ENCODE measurements at places on chromosomes 6 and 20. TPM values are rescaled to one million over a fixed set of nuclear protein-coding genes. Genes with fewer than 3 reads are reported as not detected.

- DNase-seq = no peak
Observed at GRCh38 chr6:137423451-137424168, 70.6 kb downstream of the OLIG3 start.

RIPOR2 gene
- polyA plus RNA-seq = 3.3 TPM

CRISP3 gene
- not detected for polyA plus RNA-seq

DNA sequence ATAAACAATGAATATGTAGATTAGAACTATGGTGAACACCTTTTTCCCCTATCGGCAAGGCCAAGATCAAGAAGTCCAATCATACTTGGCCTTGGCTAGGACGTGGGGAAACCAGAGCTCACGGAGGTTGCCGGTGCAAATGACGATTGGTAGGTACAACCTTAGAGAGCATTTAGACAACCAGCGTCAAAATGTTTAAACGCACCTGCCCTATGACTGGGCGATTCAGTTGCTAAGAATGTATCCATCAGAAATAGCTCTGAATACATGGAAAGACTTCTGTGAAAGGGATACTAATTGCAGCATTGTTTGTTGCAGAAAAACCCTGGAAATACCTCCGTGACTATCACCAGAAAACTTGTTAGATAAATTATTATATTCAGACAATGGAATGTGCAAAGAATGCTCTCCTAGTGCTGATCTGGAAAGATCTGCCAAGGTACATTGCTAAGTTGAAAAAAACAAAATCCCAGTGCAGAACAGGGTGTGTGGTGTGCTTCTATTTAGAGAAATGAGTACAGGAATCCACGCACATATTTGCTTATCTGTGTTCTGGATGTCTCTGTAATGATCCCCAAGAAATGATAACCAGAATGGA lies 48.0 kb upstream of the PTPN1 start:
- no peak for DNase-seq

- peak; percentile 81 for DNase-seq
Observed at GRCh38 chr20:5191829-5192569, 65.2 kb downstream of the CDS2 start.

DNA sequence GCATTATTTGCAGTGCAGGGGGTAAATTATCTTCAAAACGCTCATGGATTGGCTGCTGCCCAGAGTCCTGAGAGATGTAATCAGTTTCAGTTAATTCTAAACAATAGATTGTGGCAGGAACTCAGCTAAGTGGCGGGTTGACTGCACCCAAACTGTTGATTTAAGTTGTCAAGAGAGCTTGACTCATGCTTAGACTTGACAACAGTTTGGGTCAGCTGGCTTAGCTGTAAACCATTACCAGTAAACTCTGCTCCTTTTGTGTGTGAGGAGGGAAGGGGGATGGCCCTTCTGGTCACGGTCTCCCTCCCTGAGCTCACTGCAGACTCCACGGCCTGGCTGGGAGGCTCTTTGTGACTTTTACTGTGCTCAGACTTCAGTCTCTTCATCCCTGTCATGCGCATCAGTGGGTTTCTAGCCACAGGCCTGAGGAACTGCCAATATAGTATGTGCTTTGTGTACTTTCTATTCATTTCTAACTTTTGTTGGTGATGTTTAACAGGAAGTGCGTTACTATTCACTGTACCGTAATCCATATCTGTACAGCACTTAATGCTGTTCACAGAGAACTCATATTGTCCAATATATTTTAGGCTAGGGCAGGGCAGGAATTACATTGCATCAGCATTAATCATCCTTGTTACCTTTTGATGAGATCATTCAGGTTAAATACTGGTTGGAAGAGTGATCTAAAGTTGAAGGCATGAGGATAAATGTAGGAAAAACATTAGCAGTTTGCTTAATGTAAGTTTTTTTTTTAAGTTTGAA lies 488.3 kb downstream of the CDKAL1 start:
- DNase-seq = no peak

GSTA3 gene
- polyA plus RNA-seq = not detected

DNA sequence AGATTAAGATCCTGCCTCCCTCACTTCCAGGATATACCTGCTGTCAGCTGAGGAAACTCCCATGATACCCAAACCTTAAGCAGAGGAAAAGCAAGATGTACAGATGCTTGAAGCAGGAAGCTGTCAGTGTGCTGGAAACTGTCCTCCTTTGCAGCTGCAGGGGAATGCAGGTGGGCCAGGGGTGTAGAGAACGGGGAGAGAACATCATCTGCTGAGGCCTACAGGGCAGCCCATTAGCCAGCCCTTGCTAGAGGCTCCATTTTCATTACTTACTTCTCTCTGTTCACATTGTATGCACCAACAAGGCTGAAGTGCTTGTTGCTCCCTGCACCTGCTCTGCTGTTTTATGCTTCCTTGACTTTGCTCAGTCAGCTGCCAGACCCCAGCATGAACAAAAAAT lies 119.1 kb downstream of the PRND start:
- DNase-seq = no peak

DNA sequence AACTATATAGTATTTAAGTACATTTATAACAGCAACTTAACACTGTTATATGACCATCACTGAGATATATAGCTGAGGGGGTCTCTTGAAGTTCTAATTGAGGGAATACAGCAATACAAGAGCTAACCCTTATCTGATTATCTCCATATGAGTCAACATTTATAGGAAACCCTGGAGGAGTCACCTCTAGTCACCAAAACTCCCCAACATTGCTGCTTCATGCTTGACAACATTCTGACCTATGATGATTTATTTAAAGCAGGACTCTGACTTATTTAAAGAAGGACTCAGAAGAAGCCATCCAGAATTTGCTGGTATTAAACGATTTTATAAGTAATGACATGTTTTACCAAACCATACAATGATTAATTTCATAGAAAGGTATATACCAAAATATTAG lies 182.6 kb upstream of the NOX3 start:
- DNase-seq = no peak

GRCh38 chr20:37932919-37933318 lies 30.0 kb downstream of the VSTM2L start:
- DNase-seq = no peak

HRH3 gene
- polyA plus RNA-seq = not detected

- DNase-seq = no peak
Observed at GRCh38 chr6:118788702-118789101, 105.2 kb upstream of the ASF1A start.

DNA sequence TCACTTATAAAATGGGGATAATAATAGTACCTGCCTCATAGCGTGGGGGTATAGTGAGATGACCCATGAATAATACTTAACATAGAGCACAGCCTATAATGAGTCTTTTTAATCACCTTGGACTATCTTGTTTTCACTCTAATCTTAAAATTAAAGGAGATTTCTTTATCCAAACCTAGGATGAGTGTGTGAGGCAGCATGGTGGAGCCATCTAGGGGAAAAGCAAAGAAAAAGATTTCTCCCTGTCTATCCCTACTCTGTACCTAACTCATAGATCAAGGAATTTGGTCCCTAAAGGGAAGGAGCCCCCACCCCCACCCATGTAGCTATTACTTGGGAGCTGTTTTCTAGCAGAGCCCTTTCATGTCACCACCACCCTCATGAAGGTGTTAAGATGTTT lies 45.2 kb upstream of the PAK5 start:
- DNase-seq = no peak

GRCh38 chr6:44779130-44779826 lies 391.8 kb downstream of the CDC5L start:
- no peak for DNase-seq

DNA sequence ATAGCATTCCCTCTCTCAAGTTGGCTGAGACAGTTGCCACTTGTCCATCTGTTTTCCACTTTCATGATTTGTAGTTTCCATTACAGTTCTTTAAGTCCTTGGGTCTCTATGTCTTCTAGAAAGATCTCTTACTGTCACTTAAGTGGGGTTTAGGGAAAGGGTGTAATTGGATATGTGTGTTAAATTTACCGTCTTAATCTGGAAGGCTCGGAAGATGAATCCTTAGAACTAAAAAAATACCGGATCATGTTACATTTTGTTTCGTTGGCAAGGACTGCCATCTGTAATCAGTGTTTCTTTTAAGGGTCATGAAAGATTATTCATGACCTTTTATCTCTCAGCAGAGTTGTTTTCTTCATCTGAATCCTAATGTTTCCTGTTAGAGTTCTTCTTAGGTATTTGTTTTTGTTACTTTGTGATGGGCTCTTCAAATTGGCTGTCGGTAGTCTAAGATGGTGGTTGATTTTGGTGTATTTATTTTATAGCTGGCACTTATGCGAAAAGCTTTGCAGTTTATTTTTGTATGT lies 21.8 kb upstream of the BTBD3 start:
- DNase-seq = no peak

TCF15 gene
- polyA plus RNA-seq = not detected

DNA sequence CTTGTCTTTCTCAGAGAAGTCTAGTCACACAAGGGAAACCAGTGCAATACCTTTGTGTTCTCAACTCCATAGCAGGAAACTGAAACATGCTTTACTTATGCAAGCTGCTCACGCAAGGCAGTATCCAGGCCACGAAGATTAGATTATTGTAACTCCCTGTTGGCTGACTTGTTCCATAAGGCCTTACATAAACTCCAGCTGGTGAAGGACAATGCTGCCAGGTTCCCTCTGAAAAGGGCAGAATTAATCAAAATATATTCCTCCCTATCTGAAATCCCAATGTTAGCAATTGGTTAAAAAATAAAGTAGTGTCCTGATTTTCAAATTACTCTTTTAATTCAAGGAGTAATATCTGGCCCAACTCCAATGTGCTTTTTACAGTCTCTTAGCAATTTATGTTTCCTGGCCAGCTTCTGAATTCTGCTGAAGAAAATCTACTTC lies 966.6 kb downstream of the HACE1 start:
- no peak for DNase-seq

DNA sequence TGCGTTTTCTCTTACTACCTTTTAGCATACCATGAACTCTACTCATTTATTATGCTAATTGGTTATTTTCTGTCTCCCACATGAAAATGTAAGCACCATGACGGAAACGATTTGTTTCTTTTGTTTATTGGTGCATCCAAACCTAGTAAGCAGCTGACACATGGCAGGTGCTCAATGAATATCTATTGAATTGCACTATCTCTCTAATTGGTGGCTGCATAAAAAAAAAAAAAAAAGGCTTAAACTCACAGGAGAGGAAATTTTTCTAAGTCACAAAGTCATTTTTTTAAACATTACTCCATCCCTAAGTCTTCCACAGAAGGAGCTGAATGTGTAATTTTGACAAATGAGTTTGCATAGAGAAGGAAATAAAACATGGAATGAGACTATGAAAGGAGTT lies 608.4 kb downstream of the PTPRT start:
- DNase-seq = no peak

Measured in GM23248 (cell line).